Stimulated activated effector memory CD8-positive, alpha-beta T cell treated with anti-CD3 and anti-CD28 coated beads, Interleukin-12 subunit alpha, Interleukin-12 subunit beta, amount 100 ng/mL, for 72 hours (primary cell): ENCODE measurements at places on chromosomes 1 and 21.
A peak's percentile ranks its signal among the peaks of the same experiment; 100 is the strongest.

DNA sequence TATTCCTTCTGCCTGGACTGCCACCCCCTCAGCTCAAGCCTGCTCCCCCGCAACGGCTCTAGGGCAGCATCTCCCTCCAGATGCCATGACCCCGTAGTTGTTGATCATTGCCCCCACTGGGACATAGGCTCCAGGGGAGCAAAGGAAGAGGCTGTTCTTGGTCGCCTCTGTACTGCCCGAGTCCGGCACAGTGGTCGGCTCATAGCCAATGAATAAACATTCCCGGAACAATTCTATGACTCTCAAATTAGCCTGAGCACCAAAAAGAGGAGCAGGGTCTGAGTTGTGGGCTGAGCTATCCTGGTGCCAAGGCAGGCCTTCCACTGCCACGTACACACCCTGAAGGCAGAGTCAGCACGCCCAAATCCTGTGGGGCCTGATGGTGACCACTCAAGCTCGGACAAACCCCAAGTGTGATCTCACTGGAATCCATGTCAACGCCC is 33.1 kb downstream of the CAPZB start:
- no peak for DNase-seq

DNA sequence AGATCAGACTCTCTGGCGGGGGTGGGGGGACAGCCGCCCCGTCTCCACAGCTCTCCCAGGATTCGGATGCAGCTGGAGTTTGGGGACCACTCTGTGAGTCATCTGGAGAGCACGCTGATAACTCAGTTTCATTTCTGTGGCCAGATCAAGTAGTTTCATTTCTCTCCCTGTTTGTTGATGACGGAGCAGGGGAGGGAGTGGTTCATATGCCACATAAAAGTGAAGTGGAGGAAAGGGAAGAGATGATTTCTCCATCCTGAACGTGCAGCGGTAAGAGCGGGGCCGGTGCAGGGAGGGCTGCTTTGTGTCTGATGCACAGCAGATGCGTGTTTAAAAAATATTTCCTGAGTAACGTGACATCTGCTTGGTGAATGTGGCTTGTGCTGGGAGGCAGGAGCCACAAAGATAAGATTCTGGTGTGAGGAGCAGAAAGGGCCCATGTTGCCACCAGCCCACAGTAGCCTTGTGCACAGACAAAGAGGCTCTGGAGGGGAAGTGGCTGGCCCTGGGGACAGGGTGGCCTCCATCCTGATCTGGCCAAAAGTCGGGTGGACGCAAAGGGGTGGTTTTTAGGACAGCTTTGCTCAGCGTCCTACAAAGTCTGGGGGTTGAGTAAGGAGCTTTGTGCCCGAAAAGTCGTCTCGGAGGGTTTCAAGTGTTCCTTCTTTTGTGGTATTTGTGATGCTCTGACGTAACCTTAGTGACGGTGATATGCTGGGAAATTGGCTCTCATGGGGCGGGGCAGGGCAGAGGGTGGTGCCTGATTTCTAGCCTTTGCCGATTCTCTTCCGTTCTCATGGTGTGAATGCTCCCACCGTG is at the start of gene MX2:
Gene MX2 (plus strand): TSS at position 242 of the 819 bp plus-strand sequence. CDS start 14,880 bp downstream, outside the sequence.
- DNase-seq: peak; percentile 84

- DNase-seq: no peak
Measured at GRCh38 chr1:102191723-102192122, 195.0 kb upstream of the OLFM3 start.

- no peak for DNase-seq
Measured at GRCh38 chr1:209993061-209993830, 55.2 kb downstream of the SYT14 start.

DNA sequence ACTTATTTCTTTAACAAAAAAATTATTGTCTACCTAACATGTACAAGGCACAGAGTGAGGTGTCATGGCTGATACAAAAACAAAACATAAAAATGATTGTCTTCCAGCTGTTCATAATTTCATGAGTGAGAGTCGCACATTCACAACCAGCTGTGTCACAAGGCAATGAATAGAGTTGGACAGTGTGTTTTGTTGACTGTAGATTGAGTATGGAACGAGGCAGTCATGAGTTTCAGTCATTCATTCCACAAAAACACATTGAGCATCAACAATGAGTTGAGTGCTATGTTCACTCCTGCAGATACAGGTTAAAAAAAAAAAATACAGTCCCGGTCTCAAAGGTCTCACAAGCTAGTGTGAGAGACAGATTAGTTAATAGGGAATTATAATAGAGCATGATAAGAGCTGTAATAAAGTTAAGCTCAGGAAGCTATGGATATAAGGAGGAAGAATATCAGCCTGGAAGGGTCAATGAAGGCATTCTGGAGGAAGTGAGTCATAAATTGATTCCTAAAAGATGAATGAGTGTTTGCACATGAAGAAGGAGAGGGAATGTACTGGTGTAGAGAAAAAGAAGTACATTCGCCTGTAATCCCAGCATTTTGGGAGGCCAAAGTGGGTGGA is 47.8 kb upstream of the ARHGAP29 start:
- DNase-seq: no peak

DNA sequence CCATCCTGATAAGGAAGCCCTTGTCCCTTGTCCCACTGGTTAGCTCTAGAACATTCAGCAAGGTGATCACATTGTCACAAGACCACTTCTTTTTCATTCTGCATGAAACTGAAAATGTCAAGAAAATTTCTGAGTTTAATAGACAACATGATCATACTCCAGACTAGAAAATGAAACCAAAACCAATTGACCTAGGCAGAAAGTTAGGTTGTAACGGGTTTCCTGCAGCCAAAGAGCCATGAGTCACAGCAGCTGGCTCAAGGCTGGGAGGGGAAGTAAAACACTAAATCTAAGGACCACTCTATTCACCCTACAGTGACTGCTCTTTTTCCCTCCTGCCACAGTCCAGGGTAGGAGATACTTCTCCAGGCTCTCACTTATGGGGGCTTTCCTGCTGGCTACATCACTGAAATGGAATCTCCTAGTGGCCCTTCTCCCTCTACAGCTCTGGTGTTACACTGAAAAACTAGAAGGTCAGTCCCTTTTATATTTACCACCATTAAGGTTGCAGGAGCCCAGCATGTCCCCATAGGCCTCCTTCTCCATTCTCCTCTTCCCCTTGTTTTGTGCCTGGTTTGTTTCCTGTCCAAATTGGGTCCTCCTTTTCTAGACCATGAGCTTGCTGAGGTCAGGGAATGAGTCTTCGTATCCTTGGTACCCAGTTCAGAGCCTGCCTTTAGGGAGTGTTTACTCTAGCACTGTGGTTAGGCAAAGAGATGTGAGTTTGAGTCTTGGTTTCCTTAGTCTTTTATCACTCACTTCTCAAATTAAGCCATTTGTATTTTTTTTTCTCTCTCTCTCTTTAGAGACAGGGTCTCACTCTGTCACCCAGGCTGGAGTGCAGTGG is 236.5 kb upstream of the JUN start:
- DNase-seq: peak; percentile 29

- no peak for DNase-seq
Measured at GRCh38 chr1:71377886-71378285, 297.1 kb upstream of the ZRANB2 start.

GRCh38 chr1:49181033-49181432 is 404.3 kb upstream of the BEND5 start:
- no peak for DNase-seq

GRCh38 chr21:23809573-23809972 is 1797.7 kb downstream of the MRPL39 start:
- DNase-seq: no peak

DNA sequence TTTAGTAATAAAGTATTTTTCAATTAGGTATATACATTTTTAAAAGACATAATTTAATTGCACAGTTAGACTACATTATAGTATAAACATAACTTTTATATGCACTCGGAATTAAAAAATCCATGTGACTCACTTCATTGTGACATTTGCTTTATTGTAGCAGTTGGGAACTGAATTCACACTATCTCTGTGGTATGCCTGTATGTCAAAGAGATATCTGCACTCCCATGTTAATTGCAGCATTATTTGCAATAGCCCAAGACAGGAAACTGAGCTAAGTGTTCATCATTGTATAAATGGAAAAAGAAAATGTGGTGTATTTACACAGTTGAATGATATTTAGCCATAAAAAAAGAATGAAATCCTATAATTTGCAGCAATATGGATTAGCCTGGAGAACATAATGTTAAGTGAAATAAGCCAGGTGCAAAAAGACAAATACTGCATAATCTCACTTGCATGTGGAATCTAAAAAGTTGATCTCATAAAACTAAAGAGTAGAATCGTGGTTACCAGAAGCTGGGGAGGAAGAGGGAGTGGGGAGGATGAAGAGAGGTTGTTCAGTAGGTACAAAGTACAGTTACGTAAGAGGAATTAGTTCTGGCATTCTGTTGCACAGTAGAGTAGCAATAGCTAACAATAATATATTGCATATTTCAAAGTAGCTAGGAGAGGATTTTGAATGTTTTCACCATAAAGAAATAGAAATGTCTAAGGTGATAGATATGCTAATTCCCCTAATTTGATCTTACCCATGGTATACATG is 64.8 kb downstream of the DPT start:
- no peak for DNase-seq

- no peak for DNase-seq
Measured at GRCh38 chr1:30688920-30689794, 34.2 kb downstream of the MATN1 start.
